Left lobe of liver (tissue), 2 donors: ENCODE measurements at places on chromosomes 1 and 21. TPM values are rescaled to one million over a fixed set of nuclear protein-coding genes. Genes with fewer than 3 reads are reported as not detected.

Gene GBP6
- total RNA-seq = not detected

Gene HIPK1
- total RNA-seq = 27.1 TPM

Gene FOXO6
- total RNA-seq = 0.38 TPM

Gene BOLA1
- 13.8 TPM for total RNA-seq

Gene NEK2
- 0.13 TPM for total RNA-seq

Gene IQGAP3
- total RNA-seq = 0.23 TPM

Gene AGO3
- 17.3 TPM for total RNA-seq

Gene MCOLN3
- total RNA-seq = 0.05 TPM

Gene PROK1
- not detected for total RNA-seq

Gene NCF2
- 2.8 TPM for total RNA-seq

Gene RHCE
- total RNA-seq = 0.65 TPM

Gene C1orf122
- total RNA-seq = 36.1 TPM

Gene PRDM16
- 0.43 TPM for total RNA-seq

Gene KANK4
- 2.4 TPM for total RNA-seq

Gene OR2T11
- total RNA-seq = not detected

Gene TNFRSF9
- 0.03 TPM for total RNA-seq

Gene MRAP
- 3.4 TPM for total RNA-seq

Gene HMCN1
- total RNA-seq = 8.6 TPM

Gene WNT4
- total RNA-seq = 0.35 TPM

Gene CCDC27
- total RNA-seq = not detected

Gene RSPO1
- total RNA-seq = not detected

Gene NBPF20
- total RNA-seq = 10.0 TPM

Gene PSRC1
- total RNA-seq = 0.63 TPM

Gene CCDC181
- not detected for total RNA-seq

Gene OR2L2
- total RNA-seq = 0.05 TPM

Gene LRRC71
- total RNA-seq = not detected

Gene RNASEL
- 2.2 TPM for total RNA-seq

Gene MYCL
- 14.7 TPM for total RNA-seq

Gene PLA2G2A
- 128 TPM for total RNA-seq

Gene ATP1A2
- total RNA-seq = 0.45 TPM

Gene PGLYRP3
- not detected for total RNA-seq

Gene RCSD1
- 3.7 TPM for total RNA-seq

Gene LCE2C
- not detected for total RNA-seq

Gene RPE65
- total RNA-seq = not detected

Gene SPRR3
- not detected for total RNA-seq

Gene KRTAP19-1
- not detected for total RNA-seq

Gene RGS8
- not detected for total RNA-seq

Gene SFN
- total RNA-seq = 0.40 TPM

Gene SLAMF6
- total RNA-seq = 0.23 TPM

Gene SELP
- 0.78 TPM for total RNA-seq

Gene CHIT1
- total RNA-seq = 0.28 TPM

Gene CD48
- total RNA-seq = 1.2 TPM
